ENCODE measurements at places on chromosomes 6 and 20. TPM values are rescaled to one million over a fixed set of nuclear protein-coding genes. Genes with fewer than 3 reads are reported as not detected.
A peak's percentile ranks its signal among the peaks of the same experiment; 100 is the strongest.

DNA sequence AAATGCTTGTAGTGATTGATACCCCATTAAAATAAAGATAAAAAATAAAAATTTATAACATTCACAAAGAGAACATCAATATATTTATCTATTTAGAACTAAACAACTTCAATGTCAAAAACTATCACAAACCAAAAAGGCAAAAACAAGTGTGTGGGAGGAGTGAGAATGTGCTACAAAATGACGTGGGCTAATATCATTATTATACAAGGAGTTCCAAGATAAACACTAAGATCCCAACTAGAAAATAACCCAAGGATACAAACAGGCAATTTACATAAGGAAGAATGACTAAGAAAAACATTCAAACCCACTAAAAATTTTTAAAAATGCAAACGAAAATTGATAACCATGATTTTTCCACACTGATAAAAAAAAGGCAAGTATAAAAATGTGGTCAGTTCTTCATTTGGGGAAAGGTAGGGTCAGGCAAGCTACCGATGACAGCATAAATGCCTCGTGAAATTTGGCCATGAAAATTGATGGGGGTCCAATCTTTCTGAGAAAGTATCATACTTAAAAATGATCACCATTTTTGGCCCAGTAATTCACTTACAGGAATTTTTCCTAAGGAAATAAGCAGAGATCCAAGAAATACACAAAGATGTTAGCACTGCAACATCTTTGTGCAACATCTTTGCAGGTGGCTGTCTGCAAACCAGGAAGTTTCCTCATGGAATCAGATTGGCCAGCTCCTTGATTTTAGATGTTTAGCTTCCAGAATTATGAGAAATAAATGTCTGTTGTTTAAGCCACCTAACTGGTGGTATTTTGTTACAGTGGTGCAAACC, 140.2 kb downstream of the TMEM200A start:
- no peaks in the 10 kb centered on the region for H3K27me3 ChIP-seq
- H3K27ac ChIP-seq: no peak overlapping the region
- DNase-seq: peak; percentile 24
- no peak overlapping the region for H3K4me3 ChIP-seq
- peaks cover 2% of the 10 kb centered on the region for H3K4me1 ChIP-seq

DNA sequence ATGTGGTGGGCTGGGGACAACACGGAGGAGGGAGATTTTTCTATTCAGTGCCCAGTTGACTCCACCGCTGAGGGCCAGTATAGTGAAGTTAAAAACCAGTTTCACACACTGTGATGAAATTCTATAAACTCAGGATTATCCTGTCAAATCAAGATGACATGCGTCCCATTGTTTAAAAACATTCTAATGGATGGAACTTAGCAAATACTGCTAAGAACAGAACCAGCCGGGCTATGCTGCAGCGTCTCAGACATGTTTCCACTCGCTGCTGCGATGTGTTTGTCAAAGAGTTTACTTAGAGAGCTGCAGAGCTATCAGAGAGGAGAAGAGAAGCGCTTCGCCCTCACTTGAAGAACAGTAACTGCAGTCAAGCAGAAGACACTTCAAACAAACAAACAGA, 212.6 kb upstream of the FOXQ1 start:
- no peak overlapping the region for H3K4me3 ChIP-seq
- no peak overlapping the region for H3K27ac ChIP-seq
- no peaks in the 10 kb centered on the region for H3K36me3 ChIP-seq
- no peak for DNase-seq
- H3K4me1 ChIP-seq: no peaks in the 10 kb centered on the region

DNA sequence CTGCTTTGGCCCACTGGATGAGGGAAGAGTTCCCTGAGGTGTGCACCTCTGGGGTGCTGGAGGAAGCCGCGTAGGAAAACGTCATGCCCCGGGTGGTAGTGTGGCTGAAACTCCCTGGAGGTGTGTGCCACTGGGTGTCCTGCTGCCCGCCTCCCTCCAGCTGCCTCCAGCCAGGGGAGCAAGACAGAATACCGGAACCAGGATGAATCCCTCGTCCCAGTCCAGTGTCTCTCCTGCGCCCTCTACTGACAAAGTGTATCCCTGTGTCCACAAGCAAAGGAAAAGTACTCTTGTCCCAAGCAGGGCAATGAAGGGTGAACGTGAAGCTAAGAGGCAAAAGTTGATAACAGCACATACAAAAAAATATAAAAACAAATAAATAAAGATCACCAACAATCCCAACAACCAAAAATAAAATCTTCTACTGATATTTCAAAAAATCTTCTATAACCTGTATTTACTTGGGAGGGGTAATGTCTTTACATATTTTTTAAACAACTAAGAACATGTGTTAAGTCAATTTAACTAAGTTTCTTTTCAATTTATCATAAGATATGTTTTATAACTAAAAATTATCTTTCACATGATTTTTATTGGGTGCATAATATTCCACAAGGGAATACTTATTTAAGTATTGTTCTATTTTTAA, 437.6 kb downstream of the MAFB start:
- no peaks in the 10 kb centered on the region for H3K27me3 ChIP-seq
- H3K4me1 ChIP-seq: no peaks in the 10 kb centered on the region
- H3K27ac ChIP-seq: no peak overlapping the region
- H3K36me3 ChIP-seq: no peaks in the 10 kb centered on the region

The DNAH8 gene
- total RNA-seq: not detected

The OXT gene
- total RNA-seq: not detected

DNA sequence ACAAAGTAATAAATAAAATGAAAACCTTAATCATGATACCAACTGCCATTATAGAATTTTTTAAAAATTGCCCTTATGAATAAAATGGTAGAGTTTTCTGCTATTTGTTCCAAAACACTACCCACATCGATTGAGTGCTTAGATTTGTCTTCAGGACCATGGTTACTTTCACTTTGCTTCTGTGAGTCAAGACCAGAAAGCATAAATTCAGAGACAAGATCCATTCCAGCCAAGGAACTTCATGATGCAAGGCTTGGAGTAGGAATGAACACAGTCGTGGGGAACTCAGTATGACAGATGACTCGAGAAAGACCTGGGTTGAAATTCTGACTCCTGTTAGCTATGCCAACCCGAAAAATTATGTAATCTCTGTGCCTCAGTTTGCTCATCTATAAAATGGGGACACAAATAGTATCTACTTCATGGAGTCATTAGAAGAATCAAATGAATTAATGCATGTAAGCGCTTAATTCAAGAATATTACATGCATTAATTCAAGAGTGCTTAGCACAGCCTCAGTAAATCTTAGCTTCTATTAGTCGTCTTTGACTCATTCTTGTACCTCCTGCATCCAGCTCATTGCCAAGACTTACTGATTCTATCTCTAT, 72.5 kb upstream of the MYLIP start:
- DNase-seq: no peak
- no peak overlapping the region for H3K27ac ChIP-seq
- no peak overlapping the region for H3K4me3 ChIP-seq
- H3K4me1 ChIP-seq: no peaks in the 10 kb centered on the region
- H3K27me3 ChIP-seq: no peaks in the 10 kb centered on the region

DNA sequence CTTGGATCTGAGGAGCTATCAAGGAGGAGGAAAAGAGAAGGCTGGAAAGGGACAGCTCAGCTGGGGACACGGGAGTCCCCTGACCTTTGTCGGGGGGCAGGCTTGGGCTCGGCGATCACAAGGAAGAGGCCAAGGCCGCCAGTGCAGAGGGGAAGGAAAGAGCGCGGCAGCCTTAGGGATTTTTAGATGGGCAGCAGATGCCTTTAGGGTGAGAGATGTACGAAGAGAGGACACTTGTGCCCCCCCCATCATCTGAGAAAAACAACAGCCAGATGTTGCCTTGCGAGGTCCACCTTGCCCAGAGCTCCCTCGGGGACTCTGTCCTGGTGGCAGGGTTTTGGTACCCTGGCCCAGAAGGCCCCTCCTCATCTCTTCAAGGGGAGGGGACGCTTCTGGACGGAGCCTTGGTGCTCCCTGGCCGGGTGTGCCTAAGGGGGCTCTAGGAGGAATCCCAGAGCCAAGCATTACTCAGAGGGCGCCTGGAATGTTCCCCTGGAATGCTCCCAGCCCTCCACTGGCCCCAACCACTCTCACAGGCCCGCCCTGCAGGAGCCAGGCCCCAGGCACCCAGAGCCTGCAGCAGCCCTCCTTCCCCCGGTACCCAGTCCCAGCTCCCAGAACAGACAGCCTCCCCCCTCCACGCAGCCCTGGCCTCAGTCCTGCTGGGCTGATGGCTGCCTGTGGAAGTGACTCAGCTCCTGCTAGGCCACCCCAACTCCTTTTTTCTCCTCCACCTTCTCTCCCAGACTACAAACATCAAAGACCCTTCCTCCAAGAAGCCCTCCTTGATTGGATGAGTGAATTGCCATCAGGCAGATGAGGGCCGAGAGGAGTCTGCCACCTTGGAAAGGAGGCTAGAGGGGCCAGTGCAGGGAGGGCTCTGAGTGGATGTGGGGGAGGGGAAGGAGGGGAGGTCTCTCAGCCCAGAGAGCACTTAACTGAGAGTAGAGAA, 1.8 kb downstream of the ADAM33 start:
- peaks cover 33% of the 10 kb centered on the region for H3K4me1 ChIP-seq
- no peak overlapping the region for H3K4me3 ChIP-seq
- H3K36me3 ChIP-seq: no peaks in the 10 kb centered on the region
- peaks cover 14% of the 10 kb centered on the region for H3K27me3 ChIP-seq
- no peak overlapping the region for H3K27ac ChIP-seq

DNA sequence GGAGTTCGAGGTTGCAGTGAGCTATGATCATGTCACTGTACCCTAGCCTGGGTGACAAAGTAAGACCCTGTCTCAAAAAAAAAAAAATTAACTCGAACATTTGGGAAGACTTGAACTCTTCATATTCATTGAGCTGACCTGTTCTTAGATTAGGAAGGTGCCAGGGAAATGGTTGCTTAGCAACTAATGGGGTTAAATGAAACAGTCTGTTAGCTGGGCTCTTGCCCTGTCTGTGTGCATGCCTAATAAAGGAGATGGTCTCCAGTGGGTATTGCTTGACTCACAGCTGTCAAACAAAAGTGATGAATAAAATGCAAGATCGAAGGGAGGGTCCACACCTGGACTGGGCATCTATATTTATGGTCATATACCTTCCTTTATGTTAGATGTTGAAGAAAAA, 101.8 kb downstream of the KLHL32 start:
- no peak overlapping the region for H3K4me3 ChIP-seq
- H3K4me1 ChIP-seq: no peaks in the 10 kb centered on the region
- no peak overlapping the region for H3K27ac ChIP-seq
- no peaks in the 10 kb centered on the region for H3K27me3 ChIP-seq
- DNase-seq: no peak
